ENCODE measurements at places on chromosomes 6 and 20. TPM values are rescaled to one million over a fixed set of nuclear protein-coding genes. Genes with fewer than 3 reads are reported as not detected.

B3GAT2 gene
- total RNA-seq = not detected

TRAPPC3L gene
- not detected for total RNA-seq

ADAM33 gene
- total RNA-seq = not detected

SLC22A16 gene
- not detected for total RNA-seq

CNR1 gene
- not detected for total RNA-seq

AIF1 gene
- total RNA-seq = 62.0 TPM

All from activated CD8-positive, alpha-beta memory T cell treated with anti-CD3 and anti-CD28 coated beads for 36 hours (primary cell).